Stimulated activated CD4-positive, alpha-beta T cell treated with anti-CD3 and anti-CD28 coated beads, Interleukin-2, amount 100 ng/mL, for 24 hours (primary cell): ENCODE measurements at places on chromosomes 2 and 18.

- DNase-seq: no peak
These were observed 239.9 kb downstream of the CYRIA start for GRCh38 chr2:16425462-16426336.

GRCh38 chr2:71269511-71270090 is 42.7 kb upstream of the PAIP2B start:
- DNase-seq: no peak

- DNase-seq: no peak
These were observed 9.6 kb upstream of the THNSL2 start for GRCh38 chr2:88160517-88160916.

DNA sequence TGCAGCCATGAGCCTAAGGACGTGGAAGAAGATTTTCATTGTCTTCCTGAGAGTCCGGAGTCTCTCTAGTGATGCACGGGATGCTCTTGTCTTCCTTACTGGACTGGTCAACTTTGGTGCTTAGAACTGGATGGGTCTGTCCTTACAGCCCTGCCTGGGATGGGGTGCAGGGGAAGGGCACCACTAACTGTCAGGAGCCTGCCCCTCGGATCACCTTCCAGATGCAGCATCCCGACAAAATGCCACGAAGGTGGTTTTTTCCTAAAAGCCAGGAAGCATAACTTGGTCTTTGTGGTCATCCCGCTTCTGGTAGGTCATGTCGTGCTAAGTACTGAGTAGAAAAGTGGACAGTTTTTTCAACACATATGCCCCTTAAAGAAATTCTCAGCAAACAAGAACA is 207.4 kb upstream of the TWIST2 start:
- DNase-seq: no peak

- no peak for DNase-seq
These were observed 1.5 kb downstream of the FAM110C start for GRCh38 chr2:44748-45341.

DNA sequence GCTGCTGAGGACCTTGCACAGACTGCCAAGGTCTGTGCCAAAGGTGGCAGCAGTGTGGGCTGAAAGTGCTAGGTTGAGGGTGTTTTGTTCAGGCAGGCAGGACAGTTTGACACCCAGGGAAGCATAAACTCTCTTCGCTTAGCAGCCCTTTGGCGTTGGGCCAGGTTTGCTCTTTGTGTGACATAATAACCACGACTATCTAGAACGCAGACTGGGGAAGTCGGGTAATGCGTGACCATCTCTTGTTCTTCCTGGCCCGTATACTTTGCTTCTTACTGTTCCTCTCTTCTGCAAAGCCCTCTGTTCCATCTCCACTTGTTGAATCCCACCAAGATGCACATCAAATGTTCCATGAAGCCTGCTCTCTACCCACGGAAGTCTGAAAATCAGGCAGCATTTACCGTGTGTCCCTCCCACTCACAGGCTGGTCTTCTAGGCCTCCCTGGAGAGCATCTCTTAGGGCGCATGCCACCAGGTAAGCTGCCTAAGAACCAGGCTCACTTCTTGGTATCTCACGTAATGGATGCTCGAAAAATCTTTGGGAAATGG is 96.7 kb upstream of the LMAN1 start:
- no peak for DNase-seq

GRCh38 chr2:66305718-66306117 is 129.2 kb upstream of the MEIS1 start:
- no peak for DNase-seq

DNA sequence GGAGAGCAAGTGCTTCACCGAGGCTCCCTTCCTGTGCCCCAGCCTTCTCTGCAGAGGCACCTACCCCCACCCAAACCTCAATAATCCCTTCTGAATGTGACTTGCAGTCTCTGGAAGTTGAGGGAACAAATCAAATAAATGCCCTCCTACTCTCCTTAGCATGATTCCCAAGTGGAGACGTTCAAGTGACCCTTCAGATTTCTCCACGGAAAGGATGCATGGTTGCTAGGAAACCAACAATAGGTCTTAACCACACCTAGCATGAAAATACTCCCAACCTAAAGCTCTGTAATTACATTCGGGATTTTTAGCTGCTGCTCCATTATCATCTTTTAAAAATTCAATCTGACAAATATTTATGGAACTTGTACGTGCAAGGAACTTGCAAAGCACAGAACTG is 50.2 kb upstream of the CABLES1 start:
- DNase-seq: no peak

GRCh38 chr2:216044883-216045486 is 31.6 kb upstream of the MREG start:
- no peak for DNase-seq

GRCh38 chr2:25829377-25829704 is 48.9 kb downstream of the ASXL2 start:
- no peak for DNase-seq

GRCh38 chr2:122805346-122805745 is 1049.9 kb downstream of the TSN start:
- DNase-seq: no peak

DNA sequence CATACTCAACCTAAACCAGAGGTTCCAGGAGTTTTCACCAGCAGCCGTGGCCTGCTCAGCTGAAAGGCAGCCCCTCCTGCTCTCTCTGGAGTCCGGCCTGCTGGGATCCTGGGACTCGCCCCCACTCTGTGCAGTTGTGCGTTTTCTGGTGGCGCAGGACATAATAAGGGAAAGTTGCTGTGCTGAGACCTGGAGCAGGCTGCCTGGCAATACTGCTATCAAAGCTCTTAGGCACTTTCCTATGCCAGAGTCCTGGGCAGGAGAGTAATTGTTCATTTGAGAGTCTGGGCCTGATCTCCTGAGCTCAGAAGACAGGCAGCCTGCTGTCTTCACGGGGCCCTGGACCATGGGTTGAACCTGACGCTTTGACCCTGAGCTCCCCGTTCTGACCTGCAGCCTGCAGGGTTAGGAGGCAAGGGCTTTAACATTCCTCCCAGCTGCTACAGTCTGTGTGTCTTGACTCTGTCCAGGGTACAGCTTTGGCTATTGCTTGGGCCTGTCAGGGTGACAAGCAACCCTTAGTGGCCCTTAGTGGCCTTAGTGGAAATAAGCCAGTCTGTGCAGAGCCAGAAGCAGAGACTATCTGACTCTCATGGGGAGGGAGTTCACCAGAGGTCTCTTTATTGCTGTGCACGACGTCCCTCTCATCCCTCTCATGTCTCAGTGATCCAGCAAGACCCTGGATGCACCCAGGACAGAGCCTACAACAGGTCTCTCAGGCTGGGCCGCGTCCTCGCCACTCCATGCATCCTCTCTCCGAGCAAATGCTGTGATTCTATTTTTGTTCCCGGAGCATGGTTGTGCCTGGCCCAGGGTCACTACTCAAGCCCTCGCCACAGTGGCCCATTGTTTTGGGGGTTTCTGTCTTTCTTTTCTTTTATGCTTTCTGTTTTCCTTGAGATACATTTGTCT is 60.6 kb downstream of the ACKR3 start:
- DNase-seq: no peak

- DNase-seq: no peak
These were observed 134.2 kb upstream of the PIK3C3 start for GRCh38 chr18:41820784-41821183.

GRCh38 chr2:237282568-237283128 is 131.3 kb downstream of the COL6A3 start:
- no peak for DNase-seq

GRCh38 chr2:210555555-210555954 is 844 bp upstream of the CPS1 start:
- no peak for DNase-seq

GRCh38 chr2:199220920-199221319 is 236.8 kb downstream of the SATB2 start:
- DNase-seq: no peak

DNA sequence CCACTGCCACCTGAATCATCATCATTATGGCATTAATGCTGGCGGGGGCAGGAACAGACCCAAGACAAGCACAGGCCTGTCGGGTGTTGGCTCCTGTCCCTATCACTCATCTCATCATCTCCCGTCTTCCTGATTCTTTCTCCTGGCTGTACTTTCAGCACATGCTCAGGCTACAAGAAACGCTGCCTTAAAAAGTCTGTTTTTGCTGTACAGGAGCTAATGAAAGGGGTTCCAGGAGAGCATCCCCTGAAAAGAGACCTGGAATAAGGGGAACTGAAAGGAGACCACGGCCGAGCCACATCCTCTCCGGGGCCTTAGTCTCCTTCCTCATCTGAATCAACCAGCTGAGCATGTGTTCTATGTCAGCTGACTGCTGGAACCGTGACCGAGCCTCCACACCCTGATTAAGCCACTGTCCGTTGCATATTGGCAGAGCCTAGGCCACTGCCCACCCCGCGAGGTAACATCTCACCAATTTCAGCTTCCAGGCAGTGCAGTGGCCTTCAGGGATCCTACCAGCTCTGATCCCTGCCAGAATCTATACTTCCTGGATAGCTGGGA is 62.6 kb downstream of the DNMT3A start:
- no peak for DNase-seq

GRCh38 chr2:205510345-205510744 is 172.0 kb upstream of the NRP2 start:
- DNase-seq: no peak

- peak; percentile 52 for DNase-seq
These were observed 1.6 kb downstream of the TSHZ1 start for GRCh38 chr18:75211953-75212750.

GRCh38 chr18:939166-939565 is 34.5 kb downstream of the ADCYAP1 start:
- DNase-seq: no peak

DNA sequence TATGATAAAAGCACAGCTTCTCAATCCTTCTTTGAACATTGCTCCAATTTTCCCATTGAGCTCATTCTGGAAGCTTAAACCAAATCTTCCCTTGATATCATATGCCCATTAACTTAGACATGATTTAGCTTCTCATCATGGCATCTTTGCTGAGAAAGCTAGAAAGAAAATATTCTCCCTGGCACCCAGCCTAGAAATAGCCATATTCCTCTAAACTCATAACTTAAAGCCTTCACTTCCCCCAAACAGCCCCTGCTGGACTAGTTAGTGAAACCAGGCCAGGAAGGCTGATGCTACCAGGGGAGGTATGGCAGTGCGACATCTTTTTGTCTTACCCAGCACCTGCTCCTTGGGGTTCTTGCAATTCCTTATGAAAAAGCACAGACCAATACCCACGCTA is 4.3 kb downstream of the AAK1 start:
- no peak for DNase-seq

- peak; percentile 32 for DNase-seq
These were observed 41.5 kb upstream of the RPE start for GRCh38 chr2:209960676-209961630.

DNA sequence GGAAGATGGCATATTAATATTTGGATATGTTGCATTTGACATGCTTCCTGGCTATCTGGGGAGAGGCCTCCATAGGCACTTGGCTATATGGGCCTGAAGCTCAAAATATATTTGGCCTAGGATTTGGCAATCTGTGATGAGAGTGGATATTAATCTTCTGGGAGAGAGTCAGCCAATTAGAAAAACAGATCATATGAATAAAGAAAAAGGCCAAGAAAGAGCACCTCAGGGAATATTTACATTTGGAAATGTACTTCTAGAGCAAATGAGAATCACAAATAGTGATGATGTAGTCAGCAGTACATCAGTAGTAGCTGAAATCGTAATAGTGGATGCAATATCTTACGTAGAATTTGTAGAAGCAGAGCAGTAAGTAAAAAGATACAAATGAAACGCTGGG is 277.0 kb downstream of the CTNNA2 start:
- DNase-seq: no peak

DNA sequence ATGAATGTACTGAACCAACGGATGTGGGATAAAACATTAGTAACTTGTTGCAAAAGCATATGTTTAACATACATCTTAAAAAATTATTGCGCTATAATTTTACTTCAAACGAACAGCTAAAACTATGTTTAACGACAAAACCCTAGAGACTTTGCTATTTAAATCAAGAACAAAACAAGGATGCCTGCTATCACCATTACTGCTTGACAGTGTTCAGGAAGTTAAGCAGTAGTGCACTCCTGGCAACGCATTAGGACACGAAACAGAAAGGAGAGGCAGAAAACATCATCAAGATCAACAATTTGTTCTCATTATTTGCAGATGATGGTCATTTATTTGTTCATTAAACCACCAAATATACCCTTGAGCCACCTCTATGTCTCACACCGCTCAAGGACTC is 151.9 kb downstream of the GALNT1 start:
- no peak for DNase-seq

GRCh38 chr2:10448576-10449485 is 704 bp upstream of the ODC1 start:
- peak; percentile 92 for DNase-seq

DNA sequence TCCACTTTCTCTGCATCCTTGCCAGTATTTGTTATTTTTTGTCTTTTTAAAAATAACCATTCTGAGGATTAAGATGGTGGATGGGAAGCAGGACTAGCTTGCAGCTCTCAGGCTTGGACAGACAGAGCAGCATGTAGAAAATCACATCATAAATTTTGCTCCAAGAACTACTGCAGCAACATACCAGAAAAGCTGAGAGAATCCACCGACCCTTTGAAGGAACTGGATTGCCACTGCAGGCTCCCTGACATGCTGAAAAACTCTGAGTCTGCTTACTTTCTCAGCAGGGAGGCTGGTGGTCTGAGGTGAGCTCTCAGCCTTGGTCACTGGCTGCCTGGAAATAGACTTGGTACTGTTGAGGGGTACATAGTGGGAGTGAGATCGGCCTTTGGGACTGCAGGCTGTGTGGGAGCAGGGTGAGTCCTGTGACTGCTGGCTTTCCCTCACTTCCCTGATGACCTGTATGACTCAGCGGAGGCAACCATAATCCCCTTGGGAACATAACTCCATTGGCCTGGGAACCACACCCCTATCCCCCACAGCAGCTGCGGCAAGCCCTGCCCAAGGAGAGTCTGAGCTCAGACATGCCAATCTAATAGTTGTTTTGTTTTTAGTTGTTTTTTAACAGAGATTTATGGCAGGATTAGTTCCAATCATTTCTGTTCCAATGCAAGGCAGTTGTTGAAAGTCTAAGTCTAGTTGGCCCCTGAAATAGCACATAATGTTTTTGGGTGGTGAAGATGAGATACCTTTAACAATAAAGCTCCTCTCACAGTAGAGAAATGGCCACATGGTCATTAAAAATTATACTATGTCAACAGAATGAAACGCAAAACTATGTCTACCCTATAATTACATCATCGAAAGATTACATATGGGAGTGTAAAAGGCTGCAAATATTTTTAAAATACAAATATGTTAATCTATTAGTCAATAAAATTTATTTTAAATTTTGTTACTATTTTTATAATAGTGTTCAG is 414.2 kb upstream of the CHAC2 start:
- DNase-seq: no peak

GRCh38 chr2:133193544-133194361 is 374.5 kb downstream of the NCKAP5 start:
- no peak for DNase-seq
